ENCODE measurements at places on chromosomes 6 and 20.

DNA sequence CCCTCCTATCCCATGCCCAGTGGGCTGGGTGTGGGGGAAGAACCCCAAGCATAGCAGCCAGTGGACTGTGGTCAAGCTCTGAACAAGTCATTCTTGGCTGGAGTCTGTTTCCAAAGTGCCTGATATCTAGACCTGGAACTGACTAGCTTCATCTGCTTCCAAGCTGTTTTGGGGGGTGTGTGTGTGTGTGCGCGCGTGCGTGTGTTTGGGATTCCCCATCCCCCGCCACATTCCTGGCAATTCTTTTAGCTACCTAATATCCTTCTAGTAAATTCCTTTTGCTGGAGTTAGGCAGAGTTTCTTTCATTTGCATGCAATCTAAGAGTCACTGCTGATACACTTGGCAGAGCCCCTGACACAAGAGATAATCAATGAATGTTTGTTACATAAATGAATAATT lies 7.8 kb downstream of the PAK5 start:
- DNase-seq = no peak

GRCh38 chr6:41596807-41597206 lies 41.5 kb upstream of the MDFI start:
- no peak for DNase-seq

DNA sequence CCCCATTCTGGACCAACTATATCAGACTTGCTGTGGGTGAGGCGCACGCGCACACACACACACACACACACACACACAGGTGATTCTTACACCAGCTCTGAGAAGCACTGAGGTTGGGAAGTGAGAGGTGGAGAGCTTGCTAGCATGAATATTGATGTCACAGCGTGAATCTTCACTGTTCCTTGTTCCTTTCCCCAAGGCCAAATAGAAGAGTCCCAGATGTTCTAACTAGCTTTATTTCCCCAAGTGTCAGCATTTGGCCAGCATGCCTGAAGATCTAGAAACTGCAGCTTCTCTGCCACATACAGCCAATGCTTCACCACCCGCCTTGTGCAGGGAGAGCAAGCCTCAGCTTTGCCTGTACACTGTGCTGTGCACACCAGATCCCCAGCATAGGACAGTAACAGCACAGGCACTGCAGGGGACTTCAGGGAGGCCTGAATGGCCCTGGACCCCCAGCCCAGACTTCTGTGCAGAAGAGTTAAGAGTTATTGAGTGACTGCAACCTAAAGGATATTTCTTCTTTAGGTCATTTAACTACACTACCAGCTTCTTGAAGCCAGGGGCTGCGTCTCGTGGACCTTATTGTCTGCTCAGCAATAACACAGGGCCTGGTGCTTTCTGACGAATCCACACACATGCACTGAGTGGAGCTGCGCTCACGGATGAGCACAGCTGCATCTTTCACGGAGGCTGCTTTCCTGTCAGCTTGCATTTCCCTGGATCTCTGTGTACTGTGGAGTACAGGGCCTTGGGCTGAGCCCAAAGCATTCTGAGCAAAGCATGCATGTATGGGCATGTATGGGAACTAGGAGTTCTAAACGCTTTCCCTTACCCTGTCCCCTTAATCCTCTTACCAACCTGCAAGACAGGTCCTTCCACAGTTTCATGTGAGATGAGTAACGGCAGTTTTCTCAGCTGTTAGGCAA lies 13.9 kb upstream of the CD93 start:
- no peak for DNase-seq

DNA sequence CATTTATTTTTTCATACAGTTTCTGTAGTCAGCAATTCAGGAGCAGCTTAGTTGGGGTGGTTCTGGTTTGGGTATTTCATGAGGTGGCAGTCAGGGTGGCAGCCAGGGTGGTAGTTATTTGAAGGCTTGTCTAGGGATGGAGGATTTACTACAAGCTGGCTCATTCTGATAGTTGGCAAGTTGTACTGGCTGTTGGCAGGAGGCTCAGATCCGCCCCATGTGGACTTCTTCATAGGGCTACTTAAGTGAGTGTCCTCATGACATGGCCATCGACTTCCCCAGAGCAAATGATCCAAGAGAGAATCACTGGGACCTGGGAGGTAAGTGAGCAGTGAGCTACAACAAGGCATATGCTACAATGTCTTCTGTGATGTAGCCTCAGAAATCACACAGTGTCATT lies 22.4 kb upstream of the CDKAL1 start:
- no peak for DNase-seq
